Daoy (cell line): ENCODE measurements at places on chromosomes 3 and 15. TPM values are rescaled to one million over a fixed set of nuclear protein-coding genes. Genes with fewer than 3 reads are reported as not detected.

DNA sequence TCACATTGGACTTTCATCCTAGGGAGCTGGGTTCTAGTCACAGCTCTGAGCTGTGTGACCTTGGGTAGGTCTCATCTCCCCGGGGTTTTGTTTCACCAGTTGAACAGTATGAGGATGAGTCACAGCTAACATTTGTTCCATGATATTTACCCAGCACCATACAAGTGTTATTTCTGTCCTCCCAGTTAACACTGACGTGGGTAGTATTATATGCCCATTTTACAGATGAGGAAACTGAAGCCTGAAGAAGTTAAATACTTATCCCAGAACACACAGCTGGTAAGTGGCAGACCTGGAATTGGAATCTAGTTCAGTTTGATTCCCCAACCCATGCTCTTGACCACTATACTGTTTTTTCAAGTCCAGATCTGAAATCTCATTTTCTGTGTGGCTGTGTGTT is 908 bp upstream of the RARB start:
- peak; percentile 43 for DNase-seq

Gene TMC3
- total RNA-seq: not detected in 2 replicates

Gene BBX
- total RNA-seq: 38.7 and 52.3 TPM in 2 replicates

GRCh38 chr3:72058493-72059081 is 273.6 kb upstream of the PROK2 start:
- DNase-seq: no peak

Gene INTS14
- 20.2 and 30.9 TPM in 2 replicates for total RNA-seq

DNA sequence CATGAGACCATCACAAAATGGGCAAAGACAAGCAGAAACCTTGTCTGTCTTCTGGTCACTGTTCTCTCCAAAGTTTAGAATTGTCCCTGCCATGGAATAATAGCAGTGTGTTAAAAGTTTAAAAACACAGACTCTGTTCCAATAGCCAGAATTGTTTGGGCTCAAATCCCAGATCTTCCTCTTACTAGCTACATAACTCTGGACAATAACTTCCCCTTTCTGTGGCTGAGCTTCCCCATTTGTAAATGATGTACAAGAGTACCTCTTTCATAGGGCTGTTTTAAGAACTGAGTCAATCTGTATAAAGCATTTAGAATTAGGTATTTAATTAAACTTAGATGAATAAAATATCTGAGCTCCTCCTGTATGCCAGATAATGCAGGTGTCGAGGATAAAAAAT is 623.0 kb downstream of the NTRK3 start:
- no peak for DNase-seq

Gene LRTM1
- total RNA-seq: not detected in 2 replicates
